ENCODE measurements at places on chromosomes 12 and 14.

DNA sequence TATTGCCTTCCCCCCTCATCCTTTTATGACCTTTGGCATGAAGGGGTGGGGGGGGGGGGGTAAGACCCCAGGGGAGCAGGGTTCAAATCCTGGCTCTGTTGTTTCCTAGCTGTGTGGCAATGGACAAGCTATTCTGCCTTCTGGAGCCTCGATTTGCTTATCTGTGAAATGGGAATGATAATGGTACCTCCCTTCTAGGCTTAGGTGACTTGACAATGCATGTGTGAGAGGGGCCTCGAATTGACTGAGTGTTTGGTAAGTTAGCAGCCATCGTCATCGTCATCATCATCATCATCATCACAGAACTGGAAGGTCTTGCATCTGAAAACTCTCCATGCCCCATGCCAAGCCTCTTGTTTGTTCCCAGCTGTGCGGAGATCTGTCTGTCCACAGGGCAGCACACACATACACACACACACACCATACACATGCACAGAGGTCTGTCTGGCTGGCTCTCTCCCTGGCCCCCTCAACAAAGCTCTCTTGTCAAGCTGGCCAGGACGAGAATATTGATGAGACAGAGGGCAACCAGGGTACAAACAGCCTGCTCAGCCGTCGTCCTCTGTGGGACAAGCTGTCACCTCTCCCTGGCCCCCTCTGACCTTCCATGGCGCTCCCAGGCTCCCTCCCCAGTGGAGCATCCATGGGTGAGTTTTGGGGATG, 5.9 kb upstream of the SDS start:
- DNase-seq, result no peak

- no peak for DNase-seq
Observed at GRCh38 chr12:15996254-15996653, 85.1 kb downstream of the DERA start.

- DNase-seq, result no peak
Observed at GRCh38 chr12:64995816-64996215, 125.3 kb downstream of the WIF1 start.

GRCh38 chr14:19947413-19948090, 16.8 kb downstream of the OR4K1 start:
- DNase-seq, result no peak

- DNase-seq, result peak; percentile 61
Observed at GRCh38 chr12:132342251-132343227, 13.2 kb upstream of the GALNT9 start.

GRCh38 chr12:110107369-110108281, 16.5 kb upstream of the IFT81 start:
- no peak for DNase-seq

DNA sequence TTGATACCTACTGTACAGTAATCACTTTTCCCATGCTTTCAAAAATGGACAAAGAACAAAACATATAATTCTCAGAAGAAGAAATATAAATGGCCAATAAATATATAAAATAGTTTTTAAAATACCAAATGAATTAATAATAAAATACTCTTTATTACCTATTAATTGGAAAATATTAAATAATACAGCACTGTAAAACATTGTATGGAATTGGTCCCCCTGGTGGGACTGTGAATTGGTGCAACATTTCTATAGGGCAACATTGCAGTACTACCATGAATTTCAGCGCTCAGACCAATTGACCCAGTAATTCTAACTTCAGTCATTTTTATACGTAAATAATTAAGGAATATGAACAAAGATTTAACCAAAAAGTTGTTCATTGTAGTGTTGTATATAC, 162.6 kb downstream of the PELI2 start:
- no peak for DNase-seq

DNA sequence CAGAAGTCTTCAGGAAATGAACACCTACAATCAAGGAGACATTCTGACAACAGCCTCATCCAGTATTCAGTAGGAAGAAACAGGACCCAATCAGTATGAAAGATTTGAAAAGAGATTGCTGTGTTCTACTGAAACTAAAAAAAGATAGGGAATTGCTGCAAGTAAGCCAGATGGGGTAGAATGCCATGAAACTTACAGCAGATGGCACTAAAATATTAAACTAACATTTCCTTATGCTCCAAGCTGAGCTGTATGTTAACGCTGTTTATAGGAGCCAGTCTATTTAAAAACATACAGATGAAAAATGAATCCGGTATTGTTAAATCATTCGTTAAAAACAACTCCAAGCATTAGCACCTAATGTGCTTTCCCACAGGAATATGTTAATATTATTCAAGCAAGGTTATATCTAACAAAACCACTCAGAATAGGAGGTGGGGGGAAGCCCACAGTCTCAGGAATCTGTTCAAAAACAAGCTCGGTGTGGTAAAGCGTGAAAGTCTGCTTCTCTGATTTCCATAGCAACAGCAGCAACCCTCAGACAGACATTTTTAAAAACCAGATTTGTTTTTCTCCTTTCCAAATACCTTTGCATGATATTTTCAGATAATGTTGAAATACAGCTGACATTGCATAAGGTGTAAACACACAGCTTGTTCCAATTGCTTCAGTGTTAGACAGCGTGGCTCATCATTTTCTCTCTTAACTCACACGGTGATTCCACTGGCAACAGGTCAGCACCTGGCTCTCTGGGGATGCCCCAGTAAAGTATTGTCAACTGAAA, 131.4 kb upstream of the CCDC175 start:
- no peak for DNase-seq

GRCh38 chr12:20375560-20375959, 7.2 kb downstream of the PDE3A start:
- DNase-seq, result no peak

DNA sequence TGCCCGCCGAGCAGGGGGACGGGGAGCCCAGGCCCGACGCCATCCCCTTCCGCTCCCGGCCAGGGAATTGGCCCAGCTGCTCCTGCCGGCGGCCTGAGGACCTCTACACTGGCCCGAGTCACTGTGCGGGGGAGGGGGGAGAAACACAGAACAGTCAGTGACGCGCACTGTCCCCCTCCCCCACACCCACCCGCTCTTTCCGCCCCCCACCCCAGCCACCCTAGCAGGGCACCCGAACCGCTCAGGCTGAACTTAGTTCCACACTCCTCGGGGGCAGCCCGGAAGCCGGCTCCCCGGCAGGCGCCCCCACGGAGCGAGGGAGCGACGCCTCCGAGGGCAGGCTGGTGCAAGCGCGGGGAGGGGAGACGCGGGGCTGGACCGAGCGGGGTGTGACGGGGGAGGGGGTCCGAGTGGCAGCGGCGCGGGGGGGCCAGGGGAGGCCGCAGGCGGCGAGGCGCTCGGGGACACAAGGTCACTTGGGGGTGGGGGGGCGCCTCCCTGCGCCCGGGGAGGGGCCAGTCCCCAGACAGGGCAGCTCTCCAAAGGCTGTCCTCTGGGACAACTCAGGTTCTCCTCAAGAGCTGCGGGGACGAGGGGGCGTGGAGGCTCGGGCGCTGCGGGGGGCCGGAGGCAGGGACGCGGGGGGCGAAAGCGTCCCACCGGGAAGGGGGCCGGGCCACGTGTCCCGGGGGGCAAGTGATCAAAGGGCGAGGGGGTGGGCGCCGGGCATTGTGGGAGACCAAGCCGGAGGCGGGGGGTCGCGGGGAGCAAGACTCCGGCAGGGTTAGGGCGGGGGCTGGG, 648 bp downstream of the CHD4 start:
- DNase-seq, result peak; percentile 69

DNA sequence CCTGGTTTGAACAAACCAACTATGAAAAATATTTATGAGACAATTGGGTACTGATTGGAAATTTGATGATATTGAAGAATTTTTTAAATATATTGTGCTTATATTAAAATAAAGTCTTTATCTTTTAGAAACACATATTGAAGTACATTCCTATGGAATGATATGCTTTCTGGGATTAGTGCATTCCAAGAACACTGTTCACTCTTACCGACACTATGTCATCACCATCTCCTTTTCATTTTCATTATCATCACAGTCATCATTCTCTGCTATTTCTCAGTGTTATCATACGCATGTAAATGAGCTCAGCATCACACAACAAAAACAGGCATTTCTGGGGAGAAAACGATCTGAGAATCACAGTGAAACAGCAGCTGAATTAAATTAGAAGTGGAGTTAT, 513.3 kb upstream of the CCDC196 start:
- DNase-seq, result no peak

- no peak for DNase-seq
Observed at GRCh38 chr14:36508418-36509068, 11.5 kb downstream of the NKX2-1 start.

All from nephron progenitor cell (in vitro differentiated cells).